ENCODE measurements at places on chromosomes 4 and X. TPM values are rescaled to one million over a fixed set of nuclear protein-coding genes. Genes with fewer than 3 reads are reported as not detected.

Gene MFAP3L
- total RNA-seq, result 2.2 TPM

Gene MAGEA8
- total RNA-seq, result not detected

Gene HSD17B13
- not detected for total RNA-seq

Gene SLC38A5
- 39.6 TPM for total RNA-seq

- no peaks in the 10 kb centered on the region for H3K36me3 ChIP-seq
- H3K27me3 ChIP-seq, result no peaks in the 10 kb centered on the region
- H3K4me1 ChIP-seq, result no peaks in the 10 kb centered on the region
- DNase-seq, result no peak
Measured at GRCh38 chr4:131388277-131388676, 1760.8 kb upstream of the PCDH10 start.

DNA sequence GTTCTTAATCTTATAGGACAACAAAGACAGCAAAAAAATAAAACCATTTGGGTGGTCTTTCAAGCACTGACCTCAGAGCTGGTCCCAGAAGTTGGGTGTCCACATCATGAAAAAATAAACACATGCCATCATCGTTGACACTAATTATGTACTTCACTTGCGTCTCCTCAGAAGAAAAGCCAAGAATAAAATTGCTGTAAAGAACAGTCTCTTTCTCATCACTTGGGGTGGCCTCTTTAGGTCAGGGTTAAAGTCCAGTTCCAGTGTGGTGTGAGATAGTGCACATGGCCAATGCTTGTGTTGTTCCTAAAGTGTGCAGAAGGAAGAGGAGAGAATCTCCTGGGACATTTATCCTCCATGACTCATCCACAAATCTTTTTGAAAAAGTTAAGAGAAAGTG is 49.5 kb upstream of the IBSP start:
- H3K4me3 ChIP-seq, result no peak overlapping the region
- no peak overlapping the region for H3K27ac ChIP-seq
- H3K27me3 ChIP-seq, result no peaks in the 10 kb centered on the region
- no peak for DNase-seq
- no peaks in the 10 kb centered on the region for H3K4me1 ChIP-seq

DNA sequence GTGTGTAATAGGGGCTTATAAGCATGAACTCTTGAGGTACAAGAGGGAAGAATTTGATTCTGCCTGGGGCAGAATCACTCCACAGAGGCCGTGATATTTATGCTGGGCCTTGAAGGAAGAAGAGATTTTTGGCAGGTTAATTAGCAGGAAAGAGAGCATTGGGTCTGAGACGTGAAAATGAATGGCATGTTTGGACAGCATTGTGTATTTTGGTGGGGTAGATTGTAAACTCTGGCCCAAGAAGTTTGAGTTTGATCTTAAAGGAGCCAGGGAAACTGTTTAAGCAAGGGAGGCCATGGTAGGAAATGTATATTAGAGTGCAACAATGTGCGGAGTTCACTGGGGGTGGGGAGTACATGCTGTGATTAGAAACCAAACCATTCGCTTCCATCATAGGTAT is 62.4 kb downstream of the NPNT start:
- no peak overlapping the region for H3K4me3 ChIP-seq
- H3K27me3 ChIP-seq, result no peaks in the 10 kb centered on the region
- H3K4me1 ChIP-seq, result no peaks in the 10 kb centered on the region
- H3K27ac ChIP-seq, result peak overlapping the region; percentile 20
- peaks cover 35% of the 10 kb centered on the region for H3K36me3 ChIP-seq

- no peaks in the 10 kb centered on the region for H3K27me3 ChIP-seq
- peaks cover 8% of the 10 kb centered on the region for H3K4me1 ChIP-seq
- peak overlapping the region; percentile 5 for H3K4me3 ChIP-seq
- peak overlapping the region; percentile 69 for H3K27ac ChIP-seq
Measured at GRCh38 chr4:124212815-124213630, 499.5 kb downstream of the ANKRD50 start.

DNA sequence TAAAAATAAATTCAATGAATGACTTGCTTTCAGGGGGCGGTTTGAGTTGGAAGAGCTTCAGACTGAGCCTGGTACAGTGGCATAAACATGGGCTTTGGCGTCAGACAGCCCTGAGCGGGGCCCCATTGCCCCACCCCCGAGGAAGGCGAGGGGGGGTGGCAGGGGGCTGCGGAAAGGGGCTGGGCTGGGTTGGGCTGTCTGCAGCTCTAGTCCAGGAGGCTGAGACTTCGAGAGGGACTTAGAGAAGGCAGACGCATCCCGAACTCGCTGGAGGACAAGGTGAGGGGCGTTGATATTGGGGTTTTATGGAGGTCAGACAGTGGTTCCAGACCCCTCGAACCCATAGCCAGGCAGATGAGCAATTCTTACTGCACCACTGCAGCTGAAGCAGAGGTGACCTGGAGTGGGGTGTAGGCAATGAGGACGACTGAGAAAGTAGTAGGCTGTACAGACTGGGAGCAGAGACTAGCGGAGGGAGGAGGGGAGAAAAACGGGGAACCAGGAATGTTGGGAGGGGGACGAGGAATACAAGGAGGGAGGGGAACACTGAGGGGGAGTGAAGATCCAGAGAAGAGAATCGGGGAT is at the start of gene MAGED2:
MAGED2 (plus strand) TSS at position 222 of the 585 bp plus-strand sequence. CDS start 1,587 bp downstream, outside the sequence.
- H3K4me1 ChIP-seq, result peaks cover 9% of the 10 kb centered on the region
- peaks cover 27% of the 10 kb centered on the region for H3K36me3 ChIP-seq
- H3K4me3 ChIP-seq, result peak within 1 kb of the TSS; percentile 56
- no peaks in the 10 kb centered on the region for H3K27me3 ChIP-seq
- DNase-seq, result peak; percentile 71

All from ascending aorta (tissue), 2 donors.